ENCODE measurements at places on chromosomes 2 and 18.
A peak's percentile ranks its signal among the peaks of the same experiment; 100 is the strongest.

DNA sequence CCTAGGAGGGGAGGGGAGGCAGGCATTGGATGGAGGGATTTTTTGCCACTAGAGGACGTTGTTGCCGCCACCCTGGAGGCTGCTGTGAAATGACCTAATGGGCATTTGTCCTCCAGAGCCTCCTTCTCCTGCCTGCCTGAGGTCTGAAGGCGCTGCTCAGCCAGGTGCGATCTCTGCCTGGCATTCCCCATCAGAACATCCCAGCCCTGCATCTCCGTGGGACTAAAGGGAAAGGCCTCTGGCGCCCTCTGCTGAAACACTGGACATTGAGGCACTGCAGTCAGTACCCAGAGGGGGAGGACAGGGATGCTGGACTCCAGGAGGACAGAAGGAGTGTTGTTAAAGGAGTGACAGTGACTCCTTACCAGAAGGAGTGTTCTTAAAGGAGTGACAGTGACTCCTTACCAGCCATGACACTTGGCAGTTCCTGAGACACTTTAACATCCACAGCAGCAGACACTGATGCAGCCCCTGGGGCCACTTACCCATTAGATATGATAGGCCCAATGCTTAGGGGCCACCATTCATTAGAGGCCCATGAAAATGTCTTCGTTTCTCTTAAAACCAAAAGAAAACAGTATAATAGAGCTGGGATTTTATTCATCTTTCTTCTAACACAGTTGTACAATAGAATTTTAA lies 17.0 kb downstream of the THNSL2 start:
- no peak for DNase-seq

DNA sequence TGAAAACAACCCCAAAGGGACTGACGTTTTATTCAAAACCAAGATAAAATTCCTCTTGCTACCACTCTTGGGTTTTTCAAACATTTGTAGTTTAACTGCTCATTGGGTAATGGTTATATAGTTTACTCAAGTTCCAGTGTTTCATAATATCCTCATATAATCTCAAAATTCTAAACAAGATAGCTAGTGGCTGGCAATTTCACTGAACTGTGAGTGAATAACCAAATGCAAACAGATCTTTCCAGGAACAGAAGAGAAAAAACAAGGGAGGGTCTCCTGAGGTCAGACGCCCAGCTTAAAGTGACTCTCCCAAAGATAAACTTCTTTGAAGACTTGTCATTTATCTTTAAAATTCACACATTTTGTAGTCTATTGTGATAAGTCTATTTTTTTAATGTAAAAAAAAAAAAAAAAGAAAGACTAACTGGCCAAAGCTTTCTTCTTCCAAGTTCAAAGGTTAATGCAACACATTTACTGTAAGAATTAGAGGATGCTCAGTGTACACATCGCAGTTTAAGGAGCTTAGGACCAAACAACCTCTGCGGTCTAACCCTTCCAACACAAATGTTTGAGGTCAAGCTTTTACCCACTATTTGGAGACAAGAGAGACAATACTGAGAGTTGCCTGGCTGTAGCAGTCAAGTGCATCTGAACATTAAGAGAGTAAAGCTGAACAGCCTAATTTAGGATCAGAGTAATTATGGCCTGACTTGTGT lies 26.6 kb downstream of the LPIN2 start:
- no peak for DNase-seq

DNA sequence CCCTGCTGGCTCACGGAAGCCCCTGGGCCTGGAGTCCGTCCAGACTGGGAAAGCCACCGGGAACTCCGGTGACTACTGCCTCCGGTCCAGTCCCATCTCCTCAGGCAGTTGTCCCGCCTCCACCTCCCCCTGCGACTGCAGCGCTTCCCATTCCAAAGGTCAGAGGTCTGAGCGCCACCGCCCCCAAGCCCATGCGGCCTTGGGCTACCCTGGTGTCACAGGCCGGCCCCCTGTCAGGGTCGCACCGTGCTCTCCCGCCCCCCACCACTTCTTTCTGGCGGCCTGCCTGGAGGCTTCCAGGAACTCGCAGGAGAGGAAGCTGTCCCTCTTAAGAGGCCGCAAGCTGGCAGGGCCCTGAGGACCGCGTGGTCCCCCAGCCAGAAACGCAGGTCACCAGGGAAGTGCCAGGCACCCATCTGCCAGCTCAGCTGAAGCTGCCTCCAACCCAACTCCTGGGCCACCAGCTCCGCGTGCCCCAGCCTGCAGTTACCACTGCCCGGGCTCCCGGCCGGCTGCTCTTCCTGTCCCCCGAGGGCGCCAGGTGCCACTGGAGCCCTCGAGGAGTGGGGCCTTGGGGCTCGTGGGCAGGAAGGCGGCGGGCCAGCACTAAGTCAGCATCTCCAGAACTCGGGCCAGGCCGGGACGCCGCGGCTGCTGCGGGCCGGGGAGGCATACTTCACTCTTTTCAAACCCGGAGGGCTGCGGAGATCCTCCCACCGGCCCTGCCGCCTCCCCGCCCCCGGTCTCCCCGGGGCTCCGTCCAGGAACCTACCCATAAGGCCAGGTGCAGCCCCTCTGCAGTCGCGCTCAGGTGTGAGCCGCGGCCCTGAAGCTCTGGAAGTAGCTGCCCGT lies 83.3 kb upstream of the POMC start:
- peak; percentile 40 for DNase-seq

DNA sequence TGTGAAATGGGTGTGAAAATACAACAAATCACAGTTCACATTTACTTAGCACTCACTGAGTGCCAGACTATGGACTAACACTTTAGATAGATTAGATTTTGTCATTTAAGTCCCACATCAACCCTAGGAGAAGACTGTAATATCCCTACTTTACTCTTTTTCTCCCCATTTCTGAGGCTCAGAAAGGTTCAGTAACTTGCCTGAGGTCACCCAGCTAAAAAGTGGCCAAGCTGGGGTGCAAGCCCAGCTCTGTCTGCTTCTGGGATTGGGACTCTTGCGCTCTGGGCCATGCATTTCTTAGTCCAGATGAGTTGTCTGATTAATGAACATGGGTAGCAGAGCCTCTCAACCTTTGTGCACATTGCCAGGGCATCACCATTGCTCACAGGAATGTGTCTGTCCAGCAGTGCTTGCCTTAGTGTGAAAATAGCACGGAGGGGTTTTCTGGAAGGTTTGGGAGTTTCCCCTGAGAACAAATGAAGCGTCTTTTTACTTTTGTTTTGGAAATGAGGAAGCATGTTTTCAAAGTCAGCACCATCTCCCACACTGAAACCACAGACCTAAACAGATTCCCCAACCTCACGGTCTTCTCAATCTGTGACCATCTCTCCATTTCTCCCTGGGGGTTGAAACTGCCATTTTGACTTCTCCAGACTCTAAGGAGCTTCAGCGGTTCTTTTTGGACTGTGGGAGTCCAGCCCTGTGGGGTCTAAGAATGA lies 31.9 kb downstream of the NRP2 start:
- no peak for DNase-seq

GRCh38 chr2:149028377-149028776 lies 10.1 kb upstream of the LYPD6B start:
- DNase-seq: no peak

- no peak for DNase-seq
Observed at GRCh38 chr2:83233326-83233725, 1225.8 kb downstream of the SUCLG1 start.

DNA sequence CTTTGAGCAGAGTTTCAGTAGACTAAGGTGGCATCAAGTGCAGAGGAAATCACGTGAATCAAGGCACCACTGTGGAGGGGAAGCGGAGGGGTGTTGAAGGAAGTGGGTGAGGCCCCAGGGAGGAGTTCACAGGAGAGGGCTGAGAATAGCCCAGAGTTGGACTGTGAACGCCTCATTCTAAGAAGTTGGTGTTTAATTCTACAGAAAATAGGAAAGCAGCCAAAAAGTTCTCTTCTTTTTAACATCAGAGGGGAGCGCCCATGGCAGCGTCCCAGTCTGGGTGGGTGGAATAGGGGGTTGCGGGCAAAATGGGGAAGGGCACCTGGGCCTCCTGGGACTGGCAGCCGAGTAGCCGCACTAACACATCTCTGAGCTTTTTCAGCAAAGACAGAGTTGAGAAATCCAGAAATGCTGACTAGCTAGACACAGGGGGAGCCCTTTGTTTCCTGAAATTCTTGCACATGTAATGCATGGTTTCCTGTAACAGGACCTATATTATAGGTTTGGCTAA lies 97.0 kb downstream of the NEB start:
- DNase-seq: peak; percentile 40

GRCh38 chr2:55115761-55116597 lies 65.7 kb upstream of the RTN4 start:
- DNase-seq: no peak

- DNase-seq: no peak
Observed at GRCh38 chr2:229287823-229288222, 16.7 kb upstream of the PID1 start.

- no peak for DNase-seq
Observed at GRCh38 chr2:182907081-182907830, 40.8 kb upstream of the FRZB start.

DNA sequence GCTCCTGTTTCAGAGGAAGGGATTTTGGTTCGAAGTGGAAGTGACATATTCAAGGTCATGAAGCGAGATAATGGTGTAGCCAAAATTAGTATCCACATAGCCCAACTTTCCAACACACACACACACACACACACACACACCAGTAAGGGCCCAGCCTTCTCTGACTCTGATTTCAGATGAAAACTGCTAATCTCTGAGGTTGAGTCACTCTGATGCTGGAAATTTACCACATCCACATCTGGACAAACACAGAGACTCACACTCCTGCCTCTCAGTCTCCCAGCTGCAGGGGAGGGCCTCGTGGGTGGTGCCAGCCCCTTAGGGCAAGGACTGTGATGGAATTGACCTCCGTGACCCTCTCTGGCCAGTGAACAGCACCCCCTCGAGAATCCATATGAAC lies 29.0 kb upstream of the SLC35F6 start:
- no peak for DNase-seq

DNA sequence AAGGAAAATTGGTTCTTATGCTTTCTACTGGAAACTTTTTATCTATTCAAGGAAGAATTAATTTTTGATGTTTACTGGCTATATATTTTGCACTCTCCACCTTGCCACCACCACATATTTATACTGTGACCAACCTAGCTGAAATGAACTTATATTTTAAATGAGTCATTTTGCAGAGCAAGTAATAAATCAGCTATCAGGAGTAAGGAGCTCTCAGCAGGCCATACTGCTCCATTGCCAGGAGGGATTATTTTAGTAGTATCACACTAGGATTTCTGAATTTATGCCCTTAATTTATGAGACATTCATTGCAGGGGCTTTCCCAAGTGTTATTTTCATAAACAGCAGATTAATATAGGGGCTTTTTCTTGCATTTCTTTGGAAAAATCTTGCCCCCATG lies 125.8 kb upstream of the CYP1B1 start:
- DNase-seq: no peak

- DNase-seq: no peak
Observed at GRCh38 chr2:149651229-149651628, 63.7 kb upstream of the MMADHC start.

DNA sequence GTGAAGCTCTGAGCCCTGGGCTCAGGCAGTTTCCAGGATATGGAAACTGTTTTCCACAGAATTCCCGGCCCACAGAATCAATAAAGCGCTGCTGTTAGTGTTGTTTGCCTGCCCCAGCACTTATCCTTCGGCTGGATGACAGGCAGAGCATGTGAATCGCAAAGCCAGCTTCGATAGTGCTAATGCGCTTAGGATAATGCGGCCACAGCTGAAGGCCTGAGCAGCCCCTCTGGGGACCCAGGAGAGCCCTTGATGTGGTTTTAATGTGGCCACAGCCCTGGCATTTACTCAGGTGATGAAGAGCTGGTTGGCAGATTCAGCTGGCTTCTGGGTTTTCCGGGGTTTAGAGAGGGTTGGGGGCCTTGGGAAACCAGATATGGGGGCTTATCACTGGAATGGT lies 23.7 kb downstream of the PCARE start:
- no peak for DNase-seq

GRCh38 chr2:188677142-188677541 lies 297.0 kb upstream of the COL3A1 start:
- no peak for DNase-seq

- DNase-seq: no peak
Observed at GRCh38 chr2:226772389-226773179, 27.0 kb downstream of the IRS1 start.

DNA sequence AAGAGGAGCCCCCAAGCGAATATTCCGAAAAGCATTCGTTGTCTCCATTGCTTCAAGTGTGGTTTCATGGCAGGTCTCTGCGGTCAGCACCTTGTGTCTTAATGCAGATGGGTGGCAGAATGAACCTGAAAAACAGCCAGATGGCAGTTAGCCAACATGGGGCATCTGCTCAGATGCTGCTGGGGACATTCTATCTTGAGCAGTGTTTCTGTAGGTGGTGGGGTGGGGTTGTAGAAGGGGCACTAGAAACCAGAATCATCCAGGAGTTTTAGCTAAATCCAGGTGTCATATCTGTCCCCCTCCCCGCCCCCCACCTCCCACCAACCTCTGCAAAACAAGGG lies 42.1 kb downstream of the ST6GAL2 start:
- DNase-seq: no peak

GRCh38 chr2:198890490-198890889 lies 567.2 kb downstream of the SATB2 start:
- DNase-seq: no peak

DNA sequence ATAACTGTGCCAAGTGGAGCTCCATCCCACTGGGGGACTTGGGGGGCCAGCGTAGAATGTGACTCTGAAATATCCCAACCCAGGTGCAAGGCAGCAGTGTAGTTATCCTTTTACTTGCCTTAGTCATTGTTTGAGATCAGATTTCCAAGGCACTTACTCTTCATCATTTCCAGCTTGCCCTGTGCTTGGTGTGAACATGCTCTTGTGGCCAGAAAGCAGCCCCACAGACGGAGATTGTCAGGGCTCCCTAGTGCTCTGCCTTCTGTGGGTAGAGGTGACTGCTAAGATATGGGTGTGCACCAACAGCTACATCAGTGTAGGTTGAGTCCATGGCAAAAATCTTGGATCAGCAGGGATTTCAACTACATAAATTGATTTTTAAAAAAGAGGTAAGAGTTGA lies 2010.0 kb upstream of the PIK3C3 start:
- no peak for DNase-seq

- no peak for DNase-seq
Observed at GRCh38 chr18:551404-552061, 28.6 kb upstream of the CETN1 start.

DNA sequence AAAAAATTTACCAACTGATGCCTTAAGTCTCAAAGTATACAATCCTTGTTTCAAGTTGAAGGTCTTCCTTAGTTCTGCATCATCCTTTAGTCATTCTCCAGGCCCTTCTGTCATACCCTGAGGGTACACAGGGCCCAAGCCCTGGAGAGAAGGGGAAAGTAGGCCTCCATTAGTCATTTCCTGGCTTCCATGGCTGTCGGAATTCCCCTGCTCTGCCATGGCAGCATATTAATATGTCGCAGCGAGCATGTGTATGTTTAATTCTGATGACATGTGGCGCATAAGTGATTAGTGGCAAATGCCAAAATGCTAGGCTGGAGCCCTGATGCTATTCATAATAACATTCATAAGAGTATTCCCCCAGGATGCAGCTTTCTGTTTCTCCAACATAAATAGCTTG lies 22.1 kb downstream of the GPR39 start:
- DNase-seq: no peak

DNA sequence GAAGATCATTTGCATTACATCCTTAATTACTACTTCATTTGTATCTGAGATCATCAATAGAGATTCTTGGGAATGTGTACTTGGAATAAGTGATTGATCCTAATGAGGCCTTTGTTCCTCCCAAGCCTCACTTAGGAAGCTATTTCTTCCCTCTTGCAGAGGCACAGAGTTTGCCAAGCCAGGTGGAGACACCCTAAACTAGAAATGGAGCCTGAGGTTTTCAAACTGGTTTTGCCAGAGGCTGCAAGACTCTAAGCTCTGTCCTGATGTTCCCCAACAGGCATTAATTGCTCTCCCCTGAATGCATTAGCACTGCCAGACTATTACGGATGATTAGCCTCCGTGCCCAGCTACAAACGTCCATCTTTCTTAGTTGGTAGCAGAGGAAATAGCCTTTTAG lies 125.2 kb upstream of the LGALSL start:
- no peak for DNase-seq

Data from activated T-cell treated with anti-CD3 and anti-CD28 coated beads for 4 hours (primary cell).